ENCODE measurements at places on chromosomes 11 and 22. TPM values are rescaled to one million over a fixed set of nuclear protein-coding genes. Genes with fewer than 3 reads are reported as not detected.

The CD6 gene
- 308 TPM for total RNA-seq

The C11orf87 gene
- not detected for total RNA-seq

DNA sequence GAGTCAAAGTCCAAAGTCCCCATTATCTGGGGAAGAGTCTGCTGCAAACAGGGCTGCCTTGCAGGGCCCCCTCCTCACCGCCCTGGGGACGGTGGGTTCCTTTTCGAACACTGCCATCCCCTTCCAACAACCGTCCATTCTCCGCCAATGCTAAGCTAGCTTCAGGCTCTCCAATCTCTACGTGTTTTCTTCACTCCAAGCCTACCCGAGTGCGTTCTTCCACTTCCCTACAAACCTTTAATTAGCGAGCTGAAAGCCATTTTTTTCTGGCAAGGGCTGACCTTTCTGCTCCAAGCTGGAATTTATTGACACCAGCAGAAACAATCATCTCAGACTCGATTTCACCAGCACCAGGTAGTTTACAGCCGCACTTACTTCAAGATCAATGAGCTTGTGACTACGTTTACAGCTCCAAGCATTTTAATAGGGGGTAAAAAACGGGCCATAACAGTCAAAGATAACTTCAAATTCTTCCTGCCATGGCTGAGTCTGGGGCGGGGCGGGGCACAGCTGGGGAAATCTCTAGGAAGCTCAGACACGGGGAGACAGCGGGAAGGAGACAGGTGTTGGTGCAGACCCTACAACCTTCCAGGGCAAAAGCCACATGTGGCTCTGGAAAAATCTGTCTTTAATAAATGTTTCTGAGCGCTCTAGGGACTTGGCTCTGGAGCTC is 82.2 kb downstream of the PHF21B start:
- no peak for DNase-seq

GRCh38 chr11:2708757-2709281 is 9.0 kb upstream of the KCNQ1OT1 start:
- DNase-seq, result no peak

GRCh38 chr11:73193251-73194033 is 24.6 kb upstream of the P2RY2 start:
- no peak for DNase-seq

DNA sequence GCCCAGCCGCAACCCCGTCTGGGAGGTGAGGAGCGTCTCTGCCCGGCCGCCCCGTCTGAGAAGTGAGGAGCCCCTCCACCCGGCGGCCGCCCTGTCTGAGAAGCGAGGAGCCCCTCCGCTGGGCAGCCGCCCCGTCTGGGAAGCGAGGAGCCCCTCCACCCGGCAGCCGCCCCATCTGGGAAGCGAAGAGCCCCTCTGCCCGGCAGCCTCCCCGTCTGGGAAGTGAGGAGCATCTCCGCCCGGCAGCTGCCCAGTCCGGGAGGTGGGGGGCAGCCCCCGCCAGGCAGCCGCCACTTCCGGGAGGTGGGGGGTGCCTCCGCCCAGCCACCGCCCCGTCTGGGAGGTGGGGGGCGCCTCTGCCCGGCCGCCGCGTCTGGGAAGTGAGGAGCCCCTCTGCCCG is 70.6 kb downstream of the STK33 start:
- DNase-seq, result no peak

The F2 gene
- total RNA-seq, result 0.11 TPM

DNA sequence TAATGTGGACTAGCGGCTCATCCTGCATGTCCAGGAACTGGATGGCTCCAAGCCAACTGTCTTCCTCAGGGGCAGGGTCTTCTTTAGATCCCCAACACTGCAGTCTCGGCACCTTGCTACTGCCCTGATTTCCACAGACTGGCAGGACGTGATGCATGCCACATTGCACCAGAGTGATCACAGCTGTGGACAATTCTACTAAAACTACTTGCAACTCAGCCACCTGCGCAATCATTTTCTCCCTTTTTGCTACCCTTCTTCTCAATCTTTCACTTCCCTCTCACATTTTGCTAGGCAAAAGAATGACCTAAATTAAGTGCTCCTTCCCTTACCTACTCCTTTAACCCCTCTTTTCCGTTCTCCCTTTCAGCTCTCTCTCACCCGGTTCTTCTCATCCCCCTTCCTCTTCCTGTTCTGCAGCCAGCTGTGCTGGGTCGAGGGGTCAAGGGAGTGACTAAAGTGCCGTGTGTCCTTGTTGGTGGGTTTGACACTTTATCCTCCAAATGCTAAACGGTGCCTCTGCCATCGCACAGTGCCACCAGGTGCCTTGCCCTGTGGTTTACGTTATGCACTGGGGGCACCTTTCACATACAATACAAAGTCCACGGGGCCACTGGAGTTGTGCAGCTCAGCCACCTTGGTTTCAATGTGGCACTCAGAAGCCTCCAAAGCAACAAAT is 11.5 kb upstream of the PEX26 start:
- DNase-seq, result no peak
